Sigmoid colon (tissue), 7 donors: ENCODE measurements at places on chromosomes 3 and 15. TPM values are rescaled to one million over a fixed set of nuclear protein-coding genes. Genes with fewer than 3 reads are reported as not detected.
A peak's percentile ranks its signal among the peaks of the same experiment; 100 is the strongest.

GRCh38 chr3:53939813-53940212 lies 48.2 kb upstream of the SELENOK start:
- no peak overlapping the region for H3K27ac ChIP-seq
- no peak overlapping the region for H3K4me3 ChIP-seq
- no peak for DNase-seq

GRCh38 chr3:31575448-31575847 lies 42.7 kb downstream of the STT3B start:
- no peak for DNase-seq
- no peaks in the 10 kb centered on the region for H3K27me3 ChIP-seq
- peaks cover 37% of the 10 kb centered on the region for H3K4me1 ChIP-seq
- H3K27ac ChIP-seq, result no peak overlapping the region

GRCh38 chr3:126901631-126902030 lies 81.3 kb upstream of the PLXNA1 start:
- no peaks in the 10 kb centered on the region for H3K4me1 ChIP-seq
- H3K27ac ChIP-seq, result no peak overlapping the region
- peak; percentile 2 for DNase-seq

DNA sequence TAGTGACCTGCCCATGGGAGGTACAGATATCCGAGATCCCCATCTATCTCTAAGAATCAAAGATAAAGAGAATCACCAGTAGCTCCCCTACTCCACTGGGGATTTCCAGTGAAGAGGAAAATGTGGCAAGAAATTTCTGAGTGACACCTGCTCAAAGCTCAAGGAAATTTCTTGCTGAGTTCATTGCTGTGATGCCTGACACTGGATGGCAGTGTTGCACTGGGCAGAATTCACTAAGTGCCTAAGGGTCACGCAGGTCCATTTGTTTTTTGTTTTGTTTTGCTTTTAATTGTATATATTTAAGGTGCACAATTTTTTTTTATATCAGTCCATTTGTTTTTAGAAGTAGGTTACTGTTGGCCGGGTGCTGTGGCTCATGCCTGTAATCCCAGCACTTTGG lies 109.5 kb upstream of the KCNAB1 start:
- DNase-seq, result no peak
- H3K4me1 ChIP-seq, result no peaks in the 10 kb centered on the region
- no peak overlapping the region for H3K4me3 ChIP-seq
- no peaks in the 10 kb centered on the region for H3K27me3 ChIP-seq
- no peak overlapping the region for H3K27ac ChIP-seq

- H3K36me3 ChIP-seq, result no peaks in the 10 kb centered on the region
- H3K4me1 ChIP-seq, result peaks cover 37% of the 10 kb centered on the region
- no peaks in the 10 kb centered on the region for H3K27me3 ChIP-seq
Measured at GRCh38 chr15:53830707-53831386, 71.4 kb upstream of the WDR72 start.

- H3K27ac ChIP-seq, result peak overlapping the region; percentile 61
- no peaks in the 10 kb centered on the region for H3K27me3 ChIP-seq
- no peaks in the 10 kb centered on the region for H3K36me3 ChIP-seq
- no peak for DNase-seq
- H3K4me3 ChIP-seq, result no peak overlapping the region
Measured at GRCh38 chr3:165669504-165669903, 167.7 kb downstream of the BCHE start.

SH3BP5 gene
- 32.4 TPM for total RNA-seq
